Stimulated activated CD8-positive, alpha-beta memory T cell treated with anti-CD3 and anti-CD28 coated beads, Interleukin-4, amount 100 ng/mL, for 24 hours (primary cell): ENCODE measurements at places on chromosomes 1 and 21.
A peak's percentile ranks its signal among the peaks of the same experiment; 100 is the strongest.

GRCh38 chr1:23174426-23175110 lies 5.9 kb upstream of the LUZP1 start:
- DNase-seq, result no peak

DNA sequence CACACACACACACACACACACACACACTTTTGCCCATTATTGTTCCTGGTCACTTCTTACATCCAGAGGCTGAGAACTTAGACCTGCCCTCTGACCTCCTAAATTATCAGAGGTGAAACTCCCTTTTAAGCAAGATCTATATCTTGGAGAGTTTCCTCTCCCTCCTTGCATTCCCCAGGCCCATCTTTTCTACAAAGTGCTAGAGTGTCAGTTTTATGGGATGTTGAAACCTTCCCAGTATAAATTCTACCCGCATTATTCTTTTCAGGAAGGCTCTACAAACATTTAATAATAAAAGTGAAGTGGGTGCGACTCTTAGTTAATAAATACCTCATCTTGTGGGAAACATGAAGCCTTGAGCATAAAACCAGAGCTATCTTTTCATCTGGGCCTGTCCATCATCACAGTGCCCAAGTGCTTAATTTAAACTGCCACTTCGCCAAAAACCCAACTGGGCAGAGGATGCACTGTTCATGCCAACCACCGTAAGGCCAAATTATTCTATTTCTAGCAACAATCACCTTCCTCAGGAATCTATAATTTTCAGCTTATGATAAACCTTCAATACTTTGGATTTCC lies 458.2 kb upstream of the RUNX1 start:
- no peak for DNase-seq

- DNase-seq, result peak; percentile 44
These were observed 79.1 kb downstream of the NDUFS5 start for GRCh38 chr1:39105061-39105840.

GRCh38 chr1:215888159-215888558 lies 321.1 kb downstream of the KCTD3 start:
- DNase-seq, result no peak

DNA sequence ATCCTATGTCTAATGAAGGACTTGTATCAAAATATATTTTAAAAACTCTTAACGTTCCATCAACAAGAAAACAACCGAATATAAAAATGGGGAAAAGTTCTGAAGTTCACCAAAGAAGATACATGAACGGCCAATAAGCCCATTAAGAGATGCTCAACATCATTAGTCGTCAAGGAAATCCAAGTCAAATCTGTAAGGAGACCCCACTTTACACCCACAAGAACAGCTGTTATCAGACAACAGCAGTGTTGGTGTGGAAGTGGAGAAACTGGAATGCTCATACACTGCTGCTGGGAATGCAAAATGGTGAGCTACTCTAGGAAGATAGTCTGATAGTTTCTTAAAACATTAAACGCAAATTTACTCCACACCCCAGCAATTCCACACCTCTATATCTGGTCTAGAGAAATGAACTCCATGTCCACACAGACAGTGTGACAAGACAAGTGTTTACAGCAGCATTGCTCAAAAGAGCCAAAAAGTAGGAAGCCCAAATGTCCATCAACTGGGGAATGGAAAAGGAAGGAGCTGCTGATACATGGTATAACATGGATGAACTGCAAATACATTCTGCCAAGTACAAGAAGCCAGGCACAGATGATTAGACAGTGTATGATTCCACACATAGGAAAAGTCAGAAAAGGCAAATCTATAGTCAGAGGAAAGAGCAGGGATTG lies 18.5 kb downstream of the UBE2G2 start:
- DNase-seq, result no peak

- no peak for DNase-seq
These were observed 8.3 kb upstream of the ETS2 start for GRCh38 chr21:38797470-38797869.

DNA sequence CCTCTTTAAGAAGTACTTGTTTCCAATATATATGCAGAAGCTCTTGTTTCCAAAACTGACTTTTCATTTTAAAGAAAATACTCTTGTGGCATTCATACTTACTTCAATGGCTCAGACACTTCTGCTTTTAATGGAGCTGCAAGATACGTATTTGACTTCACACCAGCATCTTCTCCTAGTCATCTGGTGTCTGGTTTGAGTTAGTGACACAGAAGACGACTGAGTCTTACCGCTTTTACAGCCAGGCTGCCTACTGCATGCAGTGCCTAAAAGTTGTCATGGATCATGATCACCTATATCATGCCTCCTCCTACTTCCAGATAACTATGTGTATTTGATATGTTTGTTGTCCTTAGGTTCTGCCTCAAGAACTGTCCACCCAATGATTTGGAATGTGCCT lies 185.9 kb downstream of the TPR start:
- no peak for DNase-seq

DNA sequence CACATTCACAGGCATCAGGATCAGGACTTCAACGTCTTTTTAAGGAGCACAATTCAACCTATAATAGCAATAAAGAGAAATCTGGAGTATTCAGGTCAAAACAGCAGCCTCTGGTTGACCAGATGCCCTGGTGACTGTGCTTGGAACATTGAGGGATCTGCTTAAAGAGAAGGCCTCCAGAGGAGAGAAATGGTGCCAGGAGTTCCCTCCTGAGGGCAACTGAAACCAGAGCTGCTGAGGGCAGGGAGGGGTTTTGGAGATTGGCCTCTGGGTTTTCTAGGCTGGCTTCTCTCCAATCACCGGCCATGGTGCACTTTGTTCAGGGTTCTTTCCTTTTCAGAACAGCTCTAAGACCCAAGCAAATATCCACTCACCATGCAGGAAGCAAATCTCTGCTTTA lies 190.7 kb upstream of the KIAA0040 start:
- DNase-seq, result no peak

DNA sequence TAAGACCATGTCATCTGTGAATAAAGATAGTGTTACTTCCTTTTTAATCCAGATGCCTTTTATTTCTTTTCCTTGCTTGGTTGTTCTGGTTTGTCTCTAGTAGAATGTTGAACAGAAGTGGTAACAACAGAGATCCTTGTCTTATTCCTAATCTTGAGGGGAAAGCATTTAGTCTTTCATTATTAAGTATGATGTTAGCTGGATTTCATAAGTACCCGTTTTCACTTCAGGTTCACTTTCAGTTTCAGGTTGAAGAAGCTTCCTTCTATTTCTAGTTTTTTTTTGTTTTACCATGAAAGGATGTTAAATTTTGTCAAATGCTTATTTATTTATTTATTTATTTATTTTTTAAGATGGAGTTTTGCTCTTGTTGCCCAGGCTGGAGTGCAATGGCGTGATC lies 22.3 kb upstream of the AGPAT3 start:
- DNase-seq, result no peak

GRCh38 chr1:53450225-53450624 lies 9.0 kb upstream of the DMRTB1 start:
- no peak for DNase-seq

GRCh38 chr1:45146833-45147232 lies 59.6 kb downstream of the ZSWIM5 start:
- no peak for DNase-seq

DNA sequence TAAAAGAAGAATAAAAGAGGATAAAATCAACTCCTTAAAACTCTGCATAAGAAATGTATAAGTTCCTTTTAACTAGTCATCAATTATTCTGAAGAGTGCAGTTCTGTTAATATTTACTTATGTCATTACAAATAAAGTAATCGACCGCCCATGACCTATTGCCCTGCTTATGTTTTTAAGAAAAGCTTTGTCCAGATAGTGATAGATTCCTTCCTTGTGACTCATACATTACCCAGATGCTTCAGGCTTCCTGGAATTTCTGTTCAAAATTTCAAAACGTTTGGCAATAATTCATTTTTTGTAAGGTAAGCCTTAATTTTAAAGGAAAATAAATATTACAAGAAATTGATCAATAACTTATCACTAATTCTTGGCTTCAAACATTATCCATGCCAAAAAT lies 918.2 kb upstream of the ADGRL2 start:
- no peak for DNase-seq

- no peak for DNase-seq
These were observed 21.2 kb downstream of the PADI6 start for GRCh38 chr1:17393230-17393629.

GRCh38 chr1:85058786-85059185 lies 10.5 kb upstream of the MCOLN3 start:
- no peak for DNase-seq

- no peak for DNase-seq
These were observed 53.0 kb downstream of the PBX1 start for GRCh38 chr1:164611754-164612642.
